ENCODE measurements at places on chromosomes 5 and 9.

- no peaks in the 10 kb centered on the region for H3K4me1 ChIP-seq
- H3K27ac ChIP-seq, result no peak overlapping the region
- no peak overlapping the region for H3K4me3 ChIP-seq
- H3K27me3 ChIP-seq, result no peaks in the 10 kb centered on the region
- no peak for DNase-seq
These were observed 252.3 kb upstream of the SLC24A2 start for GRCh38 chr9:20040991-20041696.

DNA sequence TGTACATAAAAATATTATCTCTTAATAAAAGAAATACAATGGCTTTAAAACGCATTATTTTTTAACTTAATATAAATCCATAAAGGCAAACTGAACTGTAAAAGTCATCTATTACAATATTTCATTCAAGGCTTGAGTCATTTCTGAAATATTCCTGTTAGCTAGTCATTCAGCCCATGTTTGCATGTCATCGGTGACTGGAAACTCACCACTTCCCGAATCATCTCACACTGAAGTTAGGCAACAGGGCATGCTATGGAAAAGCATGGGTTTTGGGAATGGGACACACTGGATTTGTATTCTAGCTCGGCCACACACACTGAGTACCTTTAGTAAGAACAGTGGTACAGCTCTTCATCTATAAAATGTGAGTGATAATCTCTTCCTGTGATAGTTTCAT is 691.1 kb upstream of the C9orf72 start:
- H3K27me3 ChIP-seq, result no peaks in the 10 kb centered on the region
- no peak for DNase-seq
- no peak overlapping the region for H3K27ac ChIP-seq
- H3K36me3 ChIP-seq, result no peaks in the 10 kb centered on the region

GRCh38 chr5:26343801-26344325 is 694.5 kb downstream of the CDH9 start:
- H3K27ac ChIP-seq, result no peak overlapping the region
- no peak overlapping the region for H3K4me3 ChIP-seq
- no peak for DNase-seq
- H3K27me3 ChIP-seq, result no peaks in the 10 kb centered on the region

GRCh38 chr5:164235300-164235891 is 730.0 kb downstream of the MAT2B start:
- no peak for DNase-seq
- no peak overlapping the region for H3K27ac ChIP-seq
- H3K27me3 ChIP-seq, result no peaks in the 10 kb centered on the region
- H3K4me1 ChIP-seq, result no peaks in the 10 kb centered on the region
- no peak overlapping the region for H3K4me3 ChIP-seq

DNA sequence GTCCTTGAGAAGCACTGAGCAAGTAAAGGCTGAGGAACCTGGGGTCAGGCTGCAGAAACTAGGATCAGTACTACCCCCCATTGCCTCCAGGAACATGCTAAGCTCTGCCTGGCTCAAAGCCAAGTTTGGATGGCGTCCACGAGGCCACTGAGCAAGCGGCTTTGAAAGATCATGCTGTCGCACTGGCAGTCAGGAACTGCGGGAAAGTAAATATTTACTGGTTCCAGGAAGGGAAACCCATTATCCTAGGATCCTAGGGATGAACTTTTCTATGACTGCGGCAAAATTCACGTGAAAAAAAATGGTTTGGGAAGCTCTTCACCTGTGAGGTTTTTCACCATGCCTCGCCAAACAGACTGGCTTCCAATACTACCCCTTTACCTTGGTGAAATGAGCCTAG is 75.3 kb upstream of the PJA2 start:
- no peak overlapping the region for H3K27ac ChIP-seq
- H3K27me3 ChIP-seq, result no peaks in the 10 kb centered on the region
- H3K36me3 ChIP-seq, result no peaks in the 10 kb centered on the region
- no peaks in the 10 kb centered on the region for H3K4me1 ChIP-seq

DNA sequence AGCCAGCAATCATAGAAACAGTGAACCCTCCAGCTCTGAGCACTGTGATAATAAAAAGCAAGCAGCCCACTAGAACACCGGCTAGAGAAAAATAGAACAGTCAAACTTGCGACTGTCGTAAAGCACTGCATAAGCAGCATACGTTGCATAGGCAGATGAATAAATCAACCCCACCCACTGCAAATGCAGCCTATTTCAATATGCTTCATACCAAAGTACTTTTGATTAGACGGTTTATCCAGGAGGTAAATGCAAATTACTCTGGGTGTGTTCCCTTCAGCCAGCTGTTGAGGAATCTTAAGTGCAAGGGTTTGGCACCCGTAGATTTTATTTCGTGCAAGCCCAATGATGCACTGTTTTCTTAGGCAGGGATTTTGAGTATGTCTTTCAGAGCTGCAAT is 32.1 kb upstream of the ANKRD18A start:
- H3K27me3 ChIP-seq, result no peaks in the 10 kb centered on the region
- no peaks in the 10 kb centered on the region for H3K36me3 ChIP-seq
- no peak overlapping the region for H3K27ac ChIP-seq
- H3K4me1 ChIP-seq, result no peaks in the 10 kb centered on the region
- no peak overlapping the region for H3K4me3 ChIP-seq

DNA sequence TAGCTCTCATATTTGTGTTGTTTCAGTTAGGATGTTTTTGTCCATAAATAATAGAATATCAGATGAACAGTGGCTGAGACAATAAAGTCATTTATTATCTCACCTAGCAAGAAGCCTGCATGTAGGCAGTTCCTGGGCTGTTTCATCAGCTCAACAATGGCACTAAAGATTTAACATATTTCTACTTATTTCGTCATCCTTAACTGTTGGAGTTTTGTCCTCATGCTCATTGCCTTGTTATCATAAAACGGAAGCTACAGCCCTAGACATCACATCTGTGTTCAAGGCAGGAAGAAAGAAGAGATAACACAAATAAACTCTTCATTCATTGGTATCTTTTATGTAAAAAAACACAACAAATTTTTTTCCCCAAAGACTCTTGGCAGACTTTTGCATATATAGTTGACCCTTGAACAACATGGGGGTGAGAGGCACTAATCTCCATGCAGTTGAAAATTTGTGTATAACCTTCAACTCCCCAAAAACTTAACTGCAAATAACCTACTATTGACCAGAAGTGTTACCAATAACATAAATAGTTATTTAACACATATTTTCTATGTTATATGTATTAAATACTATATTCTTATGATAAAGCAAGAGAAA is 277.2 kb upstream of the ADRA1B start:
- no peak for DNase-seq
- no peaks in the 10 kb centered on the region for H3K27me3 ChIP-seq
- no peak overlapping the region for H3K4me3 ChIP-seq
- no peaks in the 10 kb centered on the region for H3K36me3 ChIP-seq

- no peaks in the 10 kb centered on the region for H3K27me3 ChIP-seq
- no peaks in the 10 kb centered on the region for H3K36me3 ChIP-seq
- no peaks in the 10 kb centered on the region for H3K4me1 ChIP-seq
- no peak overlapping the region for H3K27ac ChIP-seq
- no peak for DNase-seq
These were observed 892.9 kb downstream of the NR2F1-AS1 start for GRCh38 chr5:92687821-92688722.

DNA sequence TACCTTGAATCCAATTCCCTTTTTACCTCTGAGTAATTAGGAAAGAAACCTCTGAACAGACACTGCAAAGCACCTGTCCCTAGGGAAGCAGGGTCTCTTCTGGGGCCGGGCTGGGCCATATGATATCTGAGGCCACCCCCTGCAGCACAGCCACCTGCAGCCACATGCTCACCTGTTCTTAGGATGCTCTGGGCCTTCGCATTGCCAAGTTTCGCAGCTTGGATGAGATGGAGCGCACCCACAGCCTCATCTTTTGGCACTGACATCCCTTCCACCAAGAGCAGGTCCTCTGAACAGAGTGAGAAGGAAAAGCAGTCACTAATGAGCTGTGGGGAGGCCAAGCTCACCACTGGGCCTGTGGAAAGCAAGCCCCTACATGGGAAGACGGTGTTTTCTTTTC is 27.3 kb downstream of the CLTA start:
- no peaks in the 10 kb centered on the region for H3K27me3 ChIP-seq
- no peak overlapping the region for H3K4me3 ChIP-seq
- H3K27ac ChIP-seq, result no peak overlapping the region
- peaks cover 73% of the 10 kb centered on the region for H3K36me3 ChIP-seq
- H3K4me1 ChIP-seq, result no peaks in the 10 kb centered on the region
- no peak for DNase-seq

DNA sequence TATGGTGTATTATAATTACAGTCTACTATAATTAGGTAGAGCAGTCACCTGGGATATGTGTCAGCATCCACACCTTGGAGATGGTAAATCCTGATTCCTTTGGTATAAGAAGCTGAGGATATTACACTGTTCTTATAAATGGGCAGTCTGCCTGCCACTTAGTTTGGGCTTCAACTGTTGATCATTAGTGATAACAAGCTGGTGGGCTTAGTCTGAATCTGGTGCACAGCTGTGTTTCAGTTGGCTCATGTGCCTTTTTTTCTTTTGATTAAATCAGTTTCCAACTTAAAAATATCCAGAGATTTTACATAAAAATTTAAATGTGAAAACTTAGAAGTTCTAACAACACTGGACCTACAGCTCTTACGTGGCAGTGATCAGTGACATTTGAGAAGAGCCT is 21.2 kb downstream of the LVRN start:
- H3K36me3 ChIP-seq, result no peaks in the 10 kb centered on the region
- no peaks in the 10 kb centered on the region for H3K27me3 ChIP-seq
- H3K27ac ChIP-seq, result no peak overlapping the region
- H3K4me1 ChIP-seq, result peaks cover 28% of the 10 kb centered on the region
- H3K4me3 ChIP-seq, result no peak overlapping the region

DNA sequence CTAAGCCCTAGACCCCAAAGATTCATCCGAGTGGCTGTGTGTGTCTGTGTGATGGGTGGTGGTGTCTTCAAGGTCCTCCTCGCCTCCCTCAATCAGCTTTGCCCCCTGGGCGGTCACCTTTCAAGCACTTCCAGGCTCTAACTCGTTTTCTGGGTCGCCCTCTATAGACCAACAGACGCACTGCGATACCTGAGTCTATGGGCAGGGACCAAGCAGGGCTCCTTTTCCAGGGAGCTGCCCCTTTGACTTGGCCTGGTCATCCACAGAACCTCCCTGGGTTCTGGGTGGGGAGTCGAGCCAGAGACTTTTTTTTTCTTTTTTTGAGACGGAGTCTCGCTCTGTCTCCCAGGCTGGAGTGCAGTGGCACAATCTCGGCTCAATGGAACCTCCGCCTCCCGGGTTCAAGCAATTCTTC is 1.1 kb downstream of the SLC27A4 start:
- H3K27me3 ChIP-seq, result no peaks in the 10 kb centered on the region
- no peaks in the 10 kb centered on the region for H3K4me1 ChIP-seq
- DNase-seq, result no peak
- no peak overlapping the region for H3K27ac ChIP-seq
- H3K4me3 ChIP-seq, result peak overlapping the region; percentile 83

- H3K27ac ChIP-seq, result no peak overlapping the region
- H3K4me3 ChIP-seq, result no peak overlapping the region
- DNase-seq, result no peak
- no peaks in the 10 kb centered on the region for H3K4me1 ChIP-seq
- H3K27me3 ChIP-seq, result no peaks in the 10 kb centered on the region
These were observed 12.2 kb upstream of the TAF1L start for GRCh38 chr9:32647671-32648070.

GRCh38 chr5:1937590-1937989 is 54.9 kb upstream of the IRX4 start:
- H3K4me3 ChIP-seq, result no peak overlapping the region
- no peaks in the 10 kb centered on the region for H3K36me3 ChIP-seq
- DNase-seq, result no peak
- H3K27me3 ChIP-seq, result no peaks in the 10 kb centered on the region

DNA sequence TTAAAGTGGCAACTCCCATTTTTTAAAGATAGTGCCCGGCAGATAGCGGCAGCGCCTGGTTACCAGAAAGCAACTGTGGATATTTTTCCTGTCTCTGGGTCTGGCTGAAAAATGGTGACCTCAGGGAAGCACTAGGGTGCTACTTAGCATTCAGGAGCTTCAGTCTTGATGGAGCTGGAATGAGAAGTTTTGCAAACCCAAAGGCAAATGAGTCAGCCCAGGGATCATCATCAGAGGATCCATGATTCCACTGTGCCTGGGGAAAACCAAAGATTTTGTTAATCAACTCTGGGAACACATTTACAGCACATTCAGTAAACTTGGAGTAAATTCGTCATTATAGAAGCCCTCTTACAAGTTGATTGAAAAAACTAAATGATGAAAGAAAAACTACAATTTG is 26.7 kb downstream of the F2R start:
- H3K27ac ChIP-seq, result no peak overlapping the region
- no peaks in the 10 kb centered on the region for H3K36me3 ChIP-seq
- H3K4me3 ChIP-seq, result no peak overlapping the region
- DNase-seq, result no peak
- H3K4me1 ChIP-seq, result no peaks in the 10 kb centered on the region

DNA sequence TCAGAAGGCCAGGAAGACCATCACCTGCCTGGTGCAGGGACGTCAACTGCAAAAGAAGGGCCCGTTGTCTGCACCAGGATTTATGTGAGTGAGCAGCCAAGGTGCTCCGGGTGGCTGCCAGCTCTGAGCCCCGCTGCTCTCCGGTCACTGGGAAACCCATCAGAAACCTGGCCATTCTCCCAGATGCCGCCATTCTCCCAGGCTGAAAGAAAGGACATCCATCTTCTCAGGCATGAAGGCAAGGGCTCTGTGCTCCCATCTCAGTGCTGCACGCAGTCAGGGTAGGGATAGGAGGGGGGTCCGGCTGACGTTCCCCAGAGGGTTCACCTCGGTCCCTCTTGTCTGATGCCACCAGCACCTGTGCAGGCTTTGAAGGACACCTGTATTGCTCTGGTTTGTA is 158.4 kb downstream of the ERCC6L2 start:
- H3K4me3 ChIP-seq, result no peak overlapping the region
- no peaks in the 10 kb centered on the region for H3K4me1 ChIP-seq
- no peaks in the 10 kb centered on the region for H3K27me3 ChIP-seq
- H3K36me3 ChIP-seq, result no peaks in the 10 kb centered on the region
- H3K27ac ChIP-seq, result no peak overlapping the region
- no peak for DNase-seq

GRCh38 chr9:4193391-4193790 is 106.5 kb downstream of the GLIS3 start:
- H3K27ac ChIP-seq, result no peak overlapping the region
- no peaks in the 10 kb centered on the region for H3K36me3 ChIP-seq
- H3K27me3 ChIP-seq, result no peaks in the 10 kb centered on the region
- no peak for DNase-seq
- no peaks in the 10 kb centered on the region for H3K4me1 ChIP-seq
- H3K4me3 ChIP-seq, result no peak overlapping the region
